Common myeloid progenitor, CD34-positive (primary cell): ENCODE measurements at places on chromosomes 12 and 14.
A peak's percentile ranks its signal among the peaks of the same experiment; 100 is the strongest.

GRCh38 chr12:111841750-111842555 is at the start of gene MAPKAPK5:
MAPKAPK5 (plus strand) TSS chr12:111842228; CDS start chr12:111842734, 506 bp downstream.
- peak; percentile 97 for DNase-seq

DNA sequence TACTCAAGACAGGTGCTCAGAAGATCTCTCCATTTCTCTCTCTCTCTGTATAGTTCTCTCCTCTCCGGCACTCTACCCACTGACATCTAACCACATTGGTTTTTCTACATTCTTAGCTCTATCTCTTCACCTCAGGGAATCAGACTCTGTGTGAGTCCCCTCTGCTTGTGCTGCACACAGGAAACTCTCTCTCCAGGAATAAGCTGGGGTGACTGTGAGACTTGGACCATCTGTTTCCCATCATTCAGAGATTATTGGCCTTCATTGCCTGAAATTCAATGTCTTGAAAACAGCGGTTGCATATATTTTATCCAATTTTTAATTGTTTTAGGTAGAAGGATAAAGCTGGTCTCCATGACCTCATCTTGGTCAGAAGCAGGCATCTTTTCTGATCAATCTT is 105.0 kb downstream of the SLC35F4 start:
- DNase-seq = no peak

DNA sequence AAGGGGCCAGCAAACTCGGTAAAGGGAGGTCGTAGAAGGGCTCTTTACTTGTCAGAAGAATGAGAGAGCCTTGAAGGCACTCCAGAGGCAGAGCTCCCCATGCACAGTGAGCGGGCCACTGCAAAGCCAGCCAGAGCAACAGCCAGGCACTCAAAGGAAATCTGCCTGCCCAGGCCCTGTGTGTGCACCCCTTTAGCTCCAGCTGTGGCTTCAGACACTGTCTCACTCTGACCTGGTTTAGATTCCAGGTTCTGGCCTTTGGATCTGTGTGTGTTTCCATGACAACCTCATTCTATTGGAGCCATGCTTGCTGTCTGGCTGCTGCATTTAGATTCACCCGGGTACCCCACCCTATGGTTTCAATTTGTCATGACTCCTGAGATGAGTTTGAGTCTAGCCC is 170.3 kb downstream of the CAPZA3 start:
- DNase-seq = no peak

DNA sequence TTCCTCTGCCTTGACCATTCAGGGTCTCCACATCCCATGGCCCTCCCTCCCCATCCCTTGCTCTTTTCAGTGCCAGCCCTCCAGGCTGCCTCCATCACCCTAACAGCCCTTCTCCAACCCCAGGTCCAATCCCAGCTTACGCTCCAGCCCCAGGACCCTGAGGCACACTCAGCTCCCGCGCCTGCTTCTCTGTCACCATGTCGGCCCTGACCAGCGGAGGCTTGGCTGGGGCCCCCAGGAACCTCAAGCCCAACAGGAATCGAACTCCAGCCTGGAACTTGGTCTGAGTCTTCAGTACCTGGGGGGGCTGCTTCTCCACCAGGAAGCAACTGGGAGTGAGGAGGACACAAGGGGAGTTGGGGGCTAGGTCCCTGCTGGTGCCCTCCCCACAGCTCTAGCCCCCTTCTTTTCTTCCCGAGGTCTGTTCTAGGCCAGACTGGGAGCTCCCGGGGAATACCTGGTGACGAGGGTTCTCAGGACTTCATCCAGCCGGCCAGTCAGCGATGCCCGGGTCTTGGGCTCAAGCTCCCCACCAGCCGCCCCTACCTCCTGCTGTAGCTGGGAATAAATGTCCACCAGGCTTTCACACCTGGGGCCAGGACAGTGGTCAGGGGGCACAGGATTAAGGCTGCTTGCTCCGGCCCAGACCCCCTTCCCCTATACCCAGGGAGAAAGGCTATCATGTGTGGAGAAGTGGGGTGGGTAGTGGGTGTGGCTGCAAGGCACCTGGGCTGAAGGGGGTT is 6.0 kb downstream of the STAT6 start:
- DNase-seq = no peak

DNA sequence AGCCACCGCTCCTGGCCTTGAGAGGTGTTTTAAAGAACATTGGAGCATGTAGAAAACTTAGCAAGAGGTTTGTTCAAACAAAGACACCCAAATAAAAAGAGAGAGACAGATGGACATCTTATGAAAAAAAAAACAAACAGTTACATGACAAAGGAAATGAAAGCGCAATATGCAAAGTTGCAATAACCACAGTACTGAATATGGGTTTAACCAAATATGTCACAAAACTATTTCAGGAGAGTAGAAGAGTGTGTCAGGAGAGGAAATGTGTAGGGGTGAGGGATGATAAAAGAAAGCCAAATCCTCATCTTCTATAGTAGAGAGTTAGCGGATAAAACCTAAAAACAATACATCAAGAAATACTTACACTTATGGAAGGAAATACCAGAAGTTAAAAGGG is 98.4 kb downstream of the GTF2A1 start:
- no peak for DNase-seq

DNA sequence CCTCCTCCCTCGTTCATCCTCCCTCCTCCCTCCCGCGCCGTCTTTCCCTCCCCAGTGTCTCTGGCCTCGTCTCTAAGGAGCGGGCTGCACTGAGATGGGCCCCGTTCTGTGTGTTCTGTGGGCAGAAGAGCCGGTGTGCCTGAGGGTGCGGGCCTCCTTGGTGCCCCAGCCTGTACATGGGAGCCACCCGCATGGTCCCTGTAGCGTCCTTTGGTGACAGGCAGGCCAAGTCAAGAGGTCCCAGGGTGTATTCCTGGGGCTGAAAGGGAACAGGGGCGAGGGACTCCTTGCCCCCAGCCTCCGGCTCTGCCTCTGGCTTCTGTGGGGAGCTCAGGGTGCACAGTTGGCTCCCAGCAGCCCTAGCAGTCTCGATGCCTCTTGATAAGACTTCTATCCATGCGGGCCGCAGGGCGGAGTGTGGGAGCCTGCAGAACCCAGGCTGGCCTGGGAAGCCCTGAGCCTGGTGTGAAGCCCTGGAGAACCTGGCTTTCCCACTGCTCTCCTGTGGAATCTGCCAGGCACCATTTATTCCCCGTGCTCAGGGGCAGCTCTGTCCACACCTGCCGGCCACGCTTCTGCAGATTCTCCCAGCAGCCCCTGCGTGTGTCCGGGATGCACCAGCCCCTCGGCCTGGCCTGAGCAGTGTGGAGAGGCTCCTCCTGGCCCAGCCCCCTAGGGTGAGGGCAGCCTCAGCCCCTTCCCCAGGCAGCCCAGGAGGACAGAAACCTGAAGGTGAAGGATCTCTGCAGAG is 181.3 kb downstream of the KIF26A start:
- no peak for DNase-seq

GRCh38 chr14:31118892-31119291 is 88.7 kb downstream of the HECTD1 start:
- no peak for DNase-seq

- no peak for DNase-seq
These were observed 16.4 kb upstream of the PLD4 start for GRCh38 chr14:104908303-104908702.

- no peak for DNase-seq
These were observed 5.5 kb upstream of the SLC7A7 start for GRCh38 chr14:22820731-22821130.

GRCh38 chr14:35669782-35670181 is 135.8 kb downstream of the INSM2 start:
- DNase-seq = no peak

DNA sequence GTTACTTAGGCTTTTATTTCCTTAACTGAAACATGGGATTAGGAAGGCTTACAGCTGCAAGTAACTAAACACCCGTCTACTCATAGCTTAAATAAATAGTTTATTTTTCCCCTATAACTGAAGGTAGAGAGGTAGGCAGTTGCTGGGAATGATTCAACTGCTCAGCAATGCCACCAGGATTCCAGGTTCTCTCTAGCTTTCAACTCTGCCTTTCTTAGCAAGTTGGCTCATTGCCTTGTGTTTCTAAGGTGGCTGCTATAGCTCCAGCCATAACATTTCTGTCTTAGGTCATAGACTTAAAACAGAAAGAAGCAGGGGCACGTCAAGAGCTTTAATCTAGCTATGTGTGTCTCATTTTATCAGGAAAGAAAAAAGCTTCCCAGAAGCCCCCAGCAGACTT is 103.7 kb upstream of the MDM1 start:
- DNase-seq = no peak

DNA sequence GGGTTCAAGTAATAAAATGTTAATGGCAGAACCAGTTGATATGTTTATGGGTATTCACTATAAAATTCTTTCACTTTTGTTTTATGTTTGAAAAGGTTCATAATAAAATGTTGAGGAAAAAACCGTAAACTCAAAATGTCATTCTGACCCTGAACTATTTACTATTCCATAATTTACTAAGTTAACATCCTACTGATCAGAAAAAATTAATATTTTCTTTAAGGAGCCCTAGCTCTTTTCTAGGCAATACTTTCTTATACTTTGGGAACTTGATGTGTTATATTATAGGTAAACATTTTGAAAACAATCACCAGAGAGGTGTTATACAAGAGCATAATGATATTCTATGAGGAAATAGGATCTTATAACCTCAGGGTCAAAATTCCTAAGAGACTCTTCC is 334.6 kb downstream of the ZFP36L1 start:
- DNase-seq = no peak

DNA sequence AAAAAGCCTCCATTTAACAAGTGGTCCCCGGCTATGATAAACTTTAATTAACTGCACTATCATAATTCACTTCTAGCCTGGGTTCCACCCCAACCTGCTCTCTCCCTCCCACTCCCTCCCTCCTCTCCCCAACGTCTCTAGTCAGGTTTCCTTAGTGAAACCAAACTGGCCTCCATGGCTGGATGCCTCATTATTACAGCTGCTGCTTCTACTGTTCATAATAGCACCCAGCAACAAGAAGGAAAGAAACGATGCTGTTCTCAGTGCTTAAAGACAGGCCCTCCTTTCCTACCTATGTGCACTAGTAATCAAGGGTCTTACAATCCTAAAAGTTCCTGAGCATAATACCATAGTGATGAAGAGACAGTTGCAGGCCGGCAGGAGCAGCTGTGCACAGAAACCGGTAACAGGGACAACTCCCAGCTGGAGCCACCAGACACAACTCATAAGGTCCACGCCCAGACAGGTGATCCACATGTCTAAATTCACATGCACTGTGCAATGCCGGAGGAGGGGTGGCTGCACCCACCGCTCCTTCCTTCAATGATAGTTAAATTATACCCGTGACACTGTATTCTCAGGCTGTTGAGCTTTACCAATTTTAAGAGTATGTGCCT is 6.2 kb downstream of the IRF2BPL start:
- DNase-seq = no peak

DNA sequence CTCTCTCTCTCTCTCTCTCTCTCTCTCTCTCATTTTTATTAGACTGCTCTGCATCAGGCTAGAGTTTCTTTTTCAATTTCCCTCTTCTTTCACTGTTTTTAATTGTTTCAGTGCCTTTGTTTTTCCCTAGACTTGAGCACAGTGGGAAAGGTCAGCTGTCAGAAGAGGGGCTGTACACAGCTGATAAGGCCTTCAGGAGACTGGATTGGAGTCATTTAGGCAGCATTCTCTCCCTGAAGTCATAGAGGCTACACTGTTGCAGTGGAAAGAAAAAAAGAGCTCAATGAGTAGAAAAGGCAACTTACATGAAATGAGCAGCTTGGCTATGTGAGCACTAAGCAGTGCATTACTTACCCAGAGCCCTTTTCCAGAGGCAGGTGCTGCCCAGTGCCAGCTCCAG is 456.9 kb downstream of the NRXN3 start:
- no peak for DNase-seq

DNA sequence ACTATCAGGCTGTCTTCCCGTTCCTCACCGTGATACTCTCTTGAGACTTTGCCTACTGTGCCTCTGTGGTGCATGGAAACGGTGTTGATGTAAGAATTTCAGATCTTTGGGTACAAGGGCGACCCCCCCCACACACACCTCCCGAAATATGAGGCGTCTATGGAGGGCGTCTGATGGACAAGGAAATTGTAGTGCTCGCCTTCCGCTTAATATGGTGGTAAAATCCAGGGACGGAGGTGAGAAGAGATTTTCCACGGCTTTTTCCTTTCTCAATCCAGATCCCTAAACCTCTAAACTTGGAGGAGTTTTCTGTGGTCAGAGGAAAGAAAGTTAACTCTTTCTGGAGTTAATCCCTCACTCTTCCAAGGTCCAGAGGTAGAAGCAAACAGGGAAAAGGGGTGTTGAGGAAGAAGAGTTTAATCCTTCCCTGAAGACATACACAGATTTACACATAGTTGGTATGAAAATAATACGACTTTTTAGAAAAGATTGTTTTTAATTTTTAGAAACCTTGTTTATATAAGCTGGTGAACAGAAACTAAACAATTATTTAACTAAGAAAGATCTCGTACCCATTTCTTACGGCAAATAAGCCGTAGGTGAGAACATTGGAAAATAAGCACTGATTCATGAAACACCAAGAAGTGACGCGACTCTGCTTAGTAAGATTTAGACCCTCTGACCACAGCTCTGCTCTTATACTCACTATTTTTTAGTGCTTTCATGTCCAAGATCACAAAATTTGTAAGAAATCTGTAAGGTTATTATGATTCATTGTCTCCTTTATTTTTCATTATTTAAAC is 23.1 kb upstream of the RNASE12 start:
- DNase-seq = no peak

GRCh38 chr12:4540170-4540569 is 1.5 kb downstream of the RAD51AP1 start:
- no peak for DNase-seq

- DNase-seq = no peak
These were observed 65.0 kb upstream of the ARHGAP5 start for GRCh38 chr14:32012062-32012461.

GRCh38 chr12:26279091-26279490 is 83.7 kb downstream of the SSPN start:
- DNase-seq = no peak

DNA sequence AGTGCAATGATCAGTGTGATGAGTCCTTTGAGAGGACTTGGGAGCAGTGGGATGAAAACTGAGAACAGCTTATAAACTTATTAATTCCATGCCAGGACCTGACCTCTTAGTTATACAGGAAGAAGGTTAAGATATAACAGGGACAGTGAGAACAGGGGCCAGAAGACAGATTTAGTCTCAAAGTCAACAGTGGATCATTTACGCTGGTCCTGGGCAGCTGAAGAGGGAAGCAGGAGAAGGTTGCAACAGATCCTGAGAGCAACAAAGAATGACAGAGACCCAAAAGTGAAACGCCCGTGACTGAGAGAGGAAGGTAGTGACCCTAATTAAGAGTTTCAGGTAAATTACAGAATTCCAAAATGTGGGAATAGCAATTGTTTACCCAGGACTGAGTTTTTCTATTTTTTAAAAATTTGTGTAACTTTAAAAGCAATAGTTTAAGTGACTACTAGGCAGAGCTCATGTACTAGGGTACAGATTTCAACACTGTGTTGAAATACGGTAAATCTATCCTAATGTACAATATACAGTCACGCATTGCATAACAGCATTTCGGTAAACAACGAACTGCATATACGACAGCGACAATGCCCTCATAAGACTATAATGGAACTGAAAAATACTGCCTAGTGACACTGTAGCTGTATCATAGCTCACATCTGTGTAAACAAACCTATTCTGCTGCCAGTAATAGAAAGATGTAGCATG is 77.7 kb upstream of the GNPNAT1 start:
- no peak for DNase-seq
